Spinal cord (tissue), 10 donors: ENCODE measurements at places on chromosomes 1 and 21. TPM values are rescaled to one million over a fixed set of nuclear protein-coding genes. Genes with fewer than 3 reads are reported as not detected.

Gene TEX50
- total RNA-seq: not detected

Gene GLIS1
- total RNA-seq: 0.59 TPM

Gene PTPRU
- total RNA-seq: 62.1 TPM

- no peak overlapping the region for H3K27ac ChIP-seq
- no peak for DNase-seq
- H3K4me1 ChIP-seq: no peaks in the 10 kb centered on the region
- no peaks in the 10 kb centered on the region for H3K27me3 ChIP-seq
- no peaks in the 10 kb centered on the region for H3K36me3 ChIP-seq
- no peak overlapping the region for H3K4me3 ChIP-seq
These were observed 796.3 kb downstream of the LRRIQ3 start for GRCh38 chr1:73401666-73402065.

DNA sequence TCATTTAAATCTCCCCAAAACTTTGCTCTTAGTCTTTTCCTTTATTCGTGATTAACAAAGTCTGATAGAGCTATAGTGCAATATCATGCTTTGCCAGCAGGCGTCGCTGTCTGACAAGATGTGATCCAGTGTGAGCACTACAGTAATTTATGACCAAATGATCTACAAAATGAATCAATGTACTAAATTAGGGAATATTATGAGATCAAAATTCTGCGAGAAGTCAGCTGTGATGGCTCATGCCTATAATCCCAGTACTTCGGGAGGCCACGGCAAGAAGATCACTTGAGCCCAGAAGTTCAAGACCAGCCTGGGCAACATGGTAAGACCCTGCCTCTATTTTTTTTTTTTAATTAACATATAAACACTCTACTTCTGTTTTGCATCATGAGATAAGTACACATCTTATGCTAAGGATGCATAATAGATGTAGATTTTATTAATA lies 3.6 kb upstream of the SPSB1 start:
- no peaks in the 10 kb centered on the region for H3K27me3 ChIP-seq
- DNase-seq: no peak
- no peak overlapping the region for H3K4me3 ChIP-seq
- no peaks in the 10 kb centered on the region for H3K36me3 ChIP-seq
- H3K27ac ChIP-seq: no peak overlapping the region

DNA sequence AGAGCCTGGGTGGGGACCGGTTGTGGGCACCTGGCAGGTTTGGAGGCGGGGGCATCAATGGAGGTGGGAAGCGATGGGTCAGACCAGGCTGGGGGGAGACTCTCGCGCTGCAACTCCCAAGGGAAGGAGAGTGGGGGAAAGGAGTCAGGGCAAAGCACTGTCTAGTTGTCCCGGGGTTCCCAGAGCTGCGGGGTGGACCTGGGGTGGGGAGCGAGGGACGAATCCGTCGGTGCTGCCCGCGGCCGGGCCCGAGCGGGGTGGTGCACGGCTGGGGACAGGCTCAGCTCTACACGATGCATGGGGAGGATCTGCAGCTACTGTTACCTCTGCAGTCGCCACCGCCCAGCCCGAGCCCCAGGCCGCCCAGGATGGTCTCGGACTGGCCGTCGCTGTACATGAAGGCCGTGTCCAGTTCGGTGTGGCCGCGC lies 427 bp downstream of the AKR7A2 start:
- no peak for DNase-seq
- peaks cover 43% of the 10 kb centered on the region for H3K4me1 ChIP-seq
- H3K27ac ChIP-seq: peak overlapping the region; percentile 47
- peak overlapping the region; percentile 75 for H3K4me3 ChIP-seq

Gene CLDN8
- not detected for total RNA-seq

DNA sequence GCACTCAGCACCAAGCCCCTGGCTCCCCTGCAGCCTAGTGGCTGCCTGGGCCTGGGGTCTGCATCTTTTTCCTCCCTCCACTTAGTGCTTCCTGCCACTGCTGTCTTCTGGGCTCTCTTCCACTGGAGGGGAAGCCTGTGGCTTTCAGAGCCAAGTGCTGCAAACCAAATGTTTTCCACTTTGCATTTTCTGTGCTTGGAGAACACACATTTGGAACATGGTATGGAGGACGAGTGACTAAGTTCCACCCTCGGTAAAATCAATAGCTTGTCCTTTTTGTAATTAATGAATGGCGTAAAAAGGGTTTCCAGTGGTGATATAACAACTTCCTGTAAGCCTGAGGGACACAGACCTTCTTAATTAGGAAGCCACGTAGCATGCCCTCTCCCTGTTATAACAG lies 10.1 kb upstream of the GPR153 start:
- no peaks in the 10 kb centered on the region for H3K27me3 ChIP-seq
- peak overlapping the region; percentile 78 for H3K27ac ChIP-seq
- peaks cover 90% of the 10 kb centered on the region for H3K4me1 ChIP-seq
- peaks cover 68% of the 10 kb centered on the region for H3K36me3 ChIP-seq

- no peaks in the 10 kb centered on the region for H3K27me3 ChIP-seq
- no peak for DNase-seq
- H3K36me3 ChIP-seq: no peaks in the 10 kb centered on the region
- H3K27ac ChIP-seq: no peak overlapping the region
These were observed 982.5 kb upstream of the ADGRL2 start for GRCh38 chr1:80818211-80818610.

GRCh38 chr1:26053718-26054560 lies 8.0 kb upstream of the SLC30A2 start:
- no peak for DNase-seq
- H3K27ac ChIP-seq: no peak overlapping the region
- no peaks in the 10 kb centered on the region for H3K36me3 ChIP-seq
- H3K27me3 ChIP-seq: peaks cover 8% of the 10 kb centered on the region
- no peaks in the 10 kb centered on the region for H3K4me1 ChIP-seq

Gene SHE
- 5.2 TPM for total RNA-seq

GRCh38 chr1:109762821-109763645 lies 690 bp downstream of the EPS8L3 start:
- DNase-seq: no peak
- peaks cover 8% of the 10 kb centered on the region for H3K4me1 ChIP-seq
- no peak overlapping the region for H3K4me3 ChIP-seq
- H3K27me3 ChIP-seq: no peaks in the 10 kb centered on the region
- no peaks in the 10 kb centered on the region for H3K36me3 ChIP-seq
